Pancreas (tissue), 10 donors: ENCODE measurements at places on chromosomes 7 and 10.

- no peak for DNase-seq
Measured at GRCh38 chr7:16934722-16935340, 53.0 kb upstream of the AGR3 start.

DNA sequence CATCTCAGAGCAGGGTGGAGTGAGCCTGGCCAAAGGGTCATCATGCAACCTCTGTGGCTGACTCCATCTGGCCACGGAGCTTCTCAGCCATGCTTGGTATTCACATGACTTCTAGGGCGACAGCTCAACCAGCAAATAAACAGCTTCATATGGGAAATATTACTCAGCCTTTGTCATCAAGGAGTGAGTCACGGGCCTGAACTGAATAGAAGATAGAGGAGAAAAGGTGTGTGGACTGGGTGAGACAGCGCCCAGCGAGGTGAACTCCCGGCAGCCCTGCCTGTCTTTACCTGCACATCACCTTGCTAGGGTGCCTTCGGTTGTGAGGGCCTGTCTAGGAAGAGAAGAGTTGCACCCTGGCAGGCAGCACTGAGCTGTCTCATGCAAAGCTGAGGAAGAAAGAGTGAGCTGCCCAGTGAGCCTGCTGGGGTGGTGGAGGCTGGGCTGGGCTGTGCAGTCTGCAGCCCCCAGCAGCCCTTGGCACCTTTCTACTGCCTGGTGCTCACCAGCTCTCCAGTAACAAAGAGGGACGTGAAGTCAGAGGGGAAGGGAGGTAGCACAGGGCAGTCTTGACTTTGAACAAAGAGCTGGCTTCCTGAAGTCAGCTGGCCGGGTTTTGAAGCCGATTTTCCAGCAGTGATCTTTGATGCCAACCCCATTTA lies 114.2 kb downstream of the EGFR start:
- no peak for DNase-seq

DNA sequence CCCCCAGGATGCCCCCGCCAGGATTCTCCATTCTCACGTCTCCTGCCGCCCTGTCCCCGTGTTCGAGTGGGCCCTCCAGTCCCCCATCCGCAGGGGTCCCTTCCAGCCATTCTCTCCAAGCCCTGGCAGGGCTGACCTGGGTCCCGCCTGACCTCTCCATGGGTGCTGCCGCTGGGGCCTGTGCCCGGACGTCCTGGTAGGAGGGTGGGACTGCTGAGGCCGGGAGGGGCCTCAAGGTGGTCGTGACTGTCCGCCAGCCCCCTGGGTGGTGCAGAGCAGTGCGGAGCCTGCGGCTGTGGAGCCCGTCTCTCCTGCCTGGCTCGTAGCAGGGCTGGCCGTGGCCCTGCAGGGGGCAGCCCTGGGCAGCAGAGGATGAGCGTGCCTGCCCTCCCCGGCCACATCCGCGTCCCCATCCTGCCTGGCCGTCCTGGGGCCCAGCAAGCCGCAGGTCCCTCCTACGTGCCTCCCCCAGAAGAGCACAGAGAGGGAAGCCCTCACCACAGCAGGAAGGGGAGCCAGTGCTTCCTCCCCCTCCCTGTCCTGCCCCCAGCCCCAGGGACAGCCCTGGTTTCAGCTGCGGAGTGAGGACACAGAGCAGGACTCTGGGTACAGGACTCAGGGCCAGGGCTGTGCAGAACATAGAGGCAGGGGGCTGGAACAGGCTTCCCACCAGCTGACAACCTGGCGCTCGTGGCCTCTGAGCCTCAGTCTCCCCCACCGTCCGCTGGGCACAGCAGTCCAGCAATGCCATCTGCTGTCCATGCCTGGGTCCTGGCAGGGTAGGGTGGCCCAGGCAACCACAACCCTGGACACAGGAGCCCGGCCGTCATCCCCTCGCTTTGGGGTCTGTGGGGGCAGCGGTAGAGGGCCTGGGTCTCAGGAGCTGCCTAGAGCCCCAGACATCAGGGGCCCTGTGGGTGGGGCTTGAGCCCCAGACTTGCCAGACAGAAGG lies 1.5 kb upstream of the GRIFIN start:
- DNase-seq: peak; percentile 53

- DNase-seq: no peak
Measured at GRCh38 chr7:8514781-8515519, 81.5 kb downstream of the NXPH1 start.

GRCh38 chr7:141027043-141027442 lies 12.3 kb upstream of the MRPS33 start:
- DNase-seq: no peak

DNA sequence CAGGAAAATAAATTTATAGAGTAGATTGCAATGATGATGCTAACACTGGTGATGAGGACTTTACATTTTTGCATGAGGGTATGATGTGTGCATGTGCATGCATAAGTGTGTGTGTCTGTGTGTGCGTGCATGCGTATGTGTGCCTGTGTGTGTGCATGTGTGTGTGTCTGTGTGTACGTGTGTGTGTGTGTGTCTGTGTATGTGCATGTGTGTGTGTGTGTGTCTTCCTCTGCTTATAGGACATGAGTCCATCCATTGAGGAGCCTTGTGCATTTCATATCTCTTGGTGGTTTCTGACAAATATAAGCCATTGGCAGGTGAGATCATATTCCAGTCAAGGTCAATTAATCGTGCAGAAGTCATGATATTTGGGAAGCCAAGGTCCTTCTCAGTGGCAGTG lies 277.8 kb downstream of the LRMDA start:
- no peak for DNase-seq

DNA sequence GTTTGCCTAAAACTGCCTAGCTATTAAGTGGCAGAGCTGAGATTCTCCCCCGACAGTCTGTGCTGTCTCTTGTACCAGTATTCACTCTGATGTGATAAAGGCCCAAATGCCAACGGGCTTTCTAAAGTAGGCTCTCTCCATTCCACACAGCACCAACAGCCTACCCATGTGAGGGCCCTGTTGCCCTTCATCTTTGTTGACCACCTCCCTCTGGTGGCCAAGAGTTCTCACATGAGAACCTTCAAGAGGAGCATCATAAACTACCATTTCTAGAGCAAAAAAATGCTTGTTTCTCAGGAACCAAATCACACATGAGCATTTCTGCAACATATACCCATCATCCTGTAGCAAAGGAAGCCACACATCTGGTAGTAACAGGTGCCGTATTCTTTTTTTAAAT lies 185.8 kb downstream of the GRM8 start:
- DNase-seq: no peak

DNA sequence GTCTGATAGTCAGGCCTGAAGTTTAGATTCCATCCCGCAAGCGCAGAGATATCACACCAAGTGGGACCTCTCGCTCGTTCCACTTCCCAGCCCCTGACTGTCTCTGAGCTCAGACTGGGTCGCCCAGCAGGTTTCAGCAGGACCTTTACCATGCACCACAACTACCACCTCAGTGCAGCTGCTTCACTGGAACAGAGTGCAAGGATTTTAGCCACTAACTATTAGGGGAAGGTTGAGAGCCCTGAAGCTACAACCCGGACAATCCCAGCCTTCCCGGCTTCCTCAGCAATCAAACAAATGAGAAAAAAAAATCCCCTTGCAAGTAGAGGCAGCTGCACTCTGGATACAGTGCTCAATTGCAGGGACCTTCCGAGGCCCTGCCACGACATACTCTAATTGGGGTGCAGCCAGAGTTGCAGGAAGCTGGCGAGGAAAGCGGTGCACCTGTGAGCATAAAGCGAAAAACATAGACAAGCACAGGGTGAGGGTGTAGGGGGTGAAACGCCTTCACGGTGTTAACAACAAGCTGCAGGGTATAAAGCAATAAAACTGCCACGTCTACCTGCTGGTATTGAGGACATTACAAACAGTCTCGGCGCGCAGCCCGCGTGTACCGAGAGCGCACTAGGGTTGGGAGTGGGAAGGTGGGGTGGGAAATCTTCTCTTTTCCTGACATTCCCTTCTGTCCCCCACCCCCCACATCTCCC lies 2.6 kb upstream of the DLX6 start:
- no peak for DNase-seq
